ENCODE measurements at places on chromosomes 7 and 10. TPM values are rescaled to one million over a fixed set of nuclear protein-coding genes. Genes with fewer than 3 reads are reported as not detected.

Gene TMEM236
- 0.05 TPM for total RNA-seq

Gene AKR1C2
- total RNA-seq: 3,918 TPM

Gene GRM3
- total RNA-seq: not detected

Gene UNC5B
- total RNA-seq: 1.8 TPM

Gene ASAH2B
- total RNA-seq: 4.6 TPM

Data from A549 treated with GW870086 at 1 μM for 4 hours (cell line).